ENCODE measurements at places on chromosomes 5 and 9.

GRCh38 chr9:69471433-69471832 is 146.4 kb downstream of the ENTREP1 start:
- DNase-seq, result no peak

DNA sequence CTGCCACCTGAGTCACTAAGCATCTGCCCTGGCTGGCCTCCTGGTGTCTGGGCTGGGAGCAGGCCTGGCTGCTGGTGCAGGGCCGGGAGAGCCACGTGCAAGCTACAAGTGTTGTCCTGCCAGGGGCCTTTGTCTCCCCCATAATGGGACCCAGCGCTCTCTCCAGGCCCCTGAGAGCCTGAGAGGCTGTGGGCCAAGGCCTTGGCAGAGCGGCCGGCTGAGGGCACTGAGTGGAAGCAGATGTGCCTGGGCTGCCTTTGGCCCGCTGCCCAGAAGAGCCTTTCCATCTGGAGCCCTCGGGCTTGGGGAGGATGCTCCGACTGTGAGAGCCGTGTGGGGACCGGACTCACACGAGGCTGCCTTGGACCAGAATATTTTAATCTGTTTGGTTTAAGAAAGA is 185.5 kb downstream of the RGS3 start:
- peak; percentile 76 for DNase-seq

GRCh38 chr9:114546851-114547250 is 40.7 kb upstream of the ATP6V1G1 start:
- no peak for DNase-seq

DNA sequence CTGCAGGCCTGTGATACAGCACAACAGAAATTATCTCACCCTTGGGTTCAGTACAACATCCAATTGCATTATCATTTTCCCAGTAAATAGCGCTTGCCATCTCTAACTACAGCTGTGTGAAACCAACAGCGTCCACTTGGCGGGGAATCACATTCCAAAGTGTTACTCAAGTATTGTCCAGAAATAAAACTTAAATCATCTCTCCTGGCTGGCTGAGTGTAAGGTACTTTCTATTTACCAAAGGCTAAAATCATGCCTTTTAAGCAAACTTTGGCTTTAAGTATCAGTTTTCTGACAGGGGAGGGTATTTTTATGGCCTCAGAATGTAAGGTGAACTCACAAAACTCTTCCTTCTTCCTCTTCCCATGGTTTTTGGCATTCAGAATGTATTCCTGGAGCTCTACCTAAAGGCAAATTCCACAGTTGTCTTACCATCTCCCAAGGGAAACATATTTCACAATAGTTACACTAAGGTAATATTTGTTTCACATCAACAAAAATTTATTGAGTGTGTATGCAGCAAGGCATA is 205.6 kb upstream of the MPDZ start:
- no peak for DNase-seq

- DNase-seq, result no peak
Measured at GRCh38 chr9:38024036-38024681, 44.9 kb downstream of the SHB start.

DNA sequence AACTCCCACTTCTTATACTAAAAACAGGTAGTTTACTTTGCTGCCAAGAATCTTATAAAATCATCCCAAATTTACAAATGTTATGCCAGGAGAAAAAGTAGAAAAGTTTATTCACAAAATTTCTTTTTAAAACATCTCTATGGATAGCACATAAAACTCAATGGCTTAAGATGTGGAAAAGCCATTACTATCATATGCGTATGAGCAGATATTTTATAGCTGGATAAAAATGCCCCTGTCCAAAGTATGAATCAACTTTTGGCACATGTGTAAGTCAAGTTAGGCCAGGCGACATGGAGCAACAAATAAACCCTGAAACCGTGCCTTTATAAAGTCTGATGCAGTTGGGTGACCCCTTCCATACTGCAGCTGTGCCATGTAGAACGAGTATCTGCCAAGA is 38.6 kb upstream of the FBP1 start:
- DNase-seq, result no peak

- DNase-seq, result peak; percentile 85
Measured at GRCh38 chr9:35071814-35072460, 488 bp downstream of the VCP start.

- no peak for DNase-seq
Measured at GRCh38 chr5:145778144-145778900, 56.8 kb downstream of the PRELID2 start.

- no peak for DNase-seq
Measured at GRCh38 chr9:90793729-90794128, 7.9 kb upstream of the SYK start.

- peak; percentile 9 for DNase-seq
Measured at GRCh38 chr9:79477955-79478771, 93.6 kb upstream of the TLE4 start.

- DNase-seq, result no peak
Measured at GRCh38 chr5:111618623-111619271, 106.4 kb upstream of the STARD4 start.

DNA sequence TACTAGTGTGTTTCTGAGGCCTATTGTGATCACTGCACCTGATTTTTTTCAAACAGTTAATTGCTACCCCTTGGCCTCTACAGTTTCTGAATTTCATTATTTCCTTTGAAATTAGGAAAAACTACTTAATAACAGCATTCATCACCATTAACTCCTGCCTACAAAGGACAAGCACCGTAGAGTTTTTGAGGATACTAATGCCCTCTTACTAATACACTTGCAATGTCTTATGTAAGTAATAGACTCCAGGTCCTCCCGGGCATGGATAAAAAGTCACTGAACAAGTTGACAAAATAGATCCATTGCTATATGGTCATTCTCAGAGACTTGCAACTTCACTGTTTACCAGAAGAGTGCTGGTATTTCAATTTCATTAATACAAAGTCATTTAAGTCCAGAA is 1172.5 kb downstream of the CDH12 start:
- DNase-seq, result no peak

All from NCI-H2081 (cell line).